CD4-positive, alpha-beta T cell treated with Interleukin-4 for 4 hours (primary cell): ENCODE measurements at places on chromosomes 16 and 17.

GRCh38 chr17:6257336-6257735 lies 177.6 kb downstream of the AIPL1 start:
- DNase-seq = no peak

DNA sequence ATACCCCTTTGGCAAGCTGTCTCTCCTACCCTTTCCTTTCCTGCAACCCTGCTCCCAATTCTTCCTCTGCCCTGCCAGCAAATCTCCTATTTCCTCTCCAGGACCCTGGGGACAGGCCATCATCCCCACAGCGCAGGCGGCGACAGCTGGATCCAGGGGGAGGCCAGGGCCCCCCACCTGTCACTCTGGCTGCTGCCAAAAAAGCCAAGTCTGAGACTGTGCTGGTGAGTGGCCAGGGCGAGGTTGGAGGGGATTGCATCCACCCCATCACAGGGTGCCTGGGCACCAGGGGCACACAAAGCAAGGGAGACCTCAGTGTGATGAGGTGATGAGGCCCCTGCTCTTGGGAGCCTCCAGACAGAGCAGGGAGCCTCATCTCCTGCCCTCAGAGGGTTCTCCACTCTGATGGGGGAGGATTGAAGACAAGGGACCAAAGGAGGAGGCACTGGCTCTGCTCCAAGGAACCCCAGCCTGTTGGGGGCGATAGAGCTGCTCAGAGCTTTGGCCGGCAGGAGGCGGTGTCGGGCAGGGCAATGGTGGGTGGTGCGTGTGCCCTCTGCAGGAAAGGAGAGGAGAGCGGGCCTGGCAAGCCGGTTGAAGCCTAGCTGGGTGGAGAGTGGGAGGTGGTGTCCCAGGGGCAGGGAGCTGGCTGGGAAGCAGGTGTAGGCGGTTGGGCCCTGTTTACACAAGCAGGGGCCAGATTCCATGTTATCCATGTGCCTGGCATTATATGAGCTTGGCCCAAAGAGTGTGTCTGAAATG lies 15.6 kb upstream of the PDK2 start:
- DNase-seq = peak; percentile 13

DNA sequence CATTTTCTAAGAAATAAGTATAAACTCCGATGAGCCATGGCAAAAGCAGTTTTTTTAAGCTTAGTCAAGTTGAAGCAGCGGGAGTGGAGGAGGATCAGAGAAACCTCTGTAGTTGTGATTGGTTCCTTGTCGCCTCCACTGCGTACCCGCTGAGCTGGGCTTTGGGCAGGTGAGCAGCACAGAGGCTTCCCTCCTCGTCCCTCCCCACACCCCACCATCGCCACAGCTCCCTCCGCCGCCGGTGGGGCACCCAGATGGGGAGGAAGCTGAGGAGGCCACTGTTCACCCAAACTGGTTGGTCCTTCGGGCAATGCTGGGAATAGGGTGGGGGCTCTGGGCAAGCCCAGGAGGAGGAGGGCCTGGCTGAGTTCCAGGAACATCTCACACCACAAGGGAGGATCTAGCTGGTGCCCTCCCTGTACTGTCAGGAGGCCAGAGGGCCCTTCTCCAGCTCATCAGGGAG lies 5.2 kb upstream of the MRPL38 start:
- no peak for DNase-seq

DNA sequence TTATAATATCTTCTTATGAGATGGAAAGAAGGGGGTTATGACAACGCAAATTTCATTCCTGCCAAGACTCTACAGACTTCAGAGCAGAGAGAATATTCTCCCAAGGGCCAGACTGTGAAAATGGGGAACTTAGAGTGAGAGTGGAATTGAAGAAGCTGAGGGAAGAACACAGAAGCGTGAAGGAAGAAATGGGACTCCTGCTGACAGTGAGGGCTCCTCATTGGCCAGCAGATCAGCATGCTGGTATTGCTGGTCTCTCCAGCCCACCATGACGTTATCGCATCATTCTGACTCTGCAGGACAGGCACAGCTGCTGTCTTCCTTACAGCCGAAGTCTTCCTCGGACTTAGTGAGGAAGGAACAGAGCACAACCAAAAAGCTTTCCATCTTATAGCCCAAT lies 24.3 kb downstream of the CCL4 start:
- no peak for DNase-seq

DNA sequence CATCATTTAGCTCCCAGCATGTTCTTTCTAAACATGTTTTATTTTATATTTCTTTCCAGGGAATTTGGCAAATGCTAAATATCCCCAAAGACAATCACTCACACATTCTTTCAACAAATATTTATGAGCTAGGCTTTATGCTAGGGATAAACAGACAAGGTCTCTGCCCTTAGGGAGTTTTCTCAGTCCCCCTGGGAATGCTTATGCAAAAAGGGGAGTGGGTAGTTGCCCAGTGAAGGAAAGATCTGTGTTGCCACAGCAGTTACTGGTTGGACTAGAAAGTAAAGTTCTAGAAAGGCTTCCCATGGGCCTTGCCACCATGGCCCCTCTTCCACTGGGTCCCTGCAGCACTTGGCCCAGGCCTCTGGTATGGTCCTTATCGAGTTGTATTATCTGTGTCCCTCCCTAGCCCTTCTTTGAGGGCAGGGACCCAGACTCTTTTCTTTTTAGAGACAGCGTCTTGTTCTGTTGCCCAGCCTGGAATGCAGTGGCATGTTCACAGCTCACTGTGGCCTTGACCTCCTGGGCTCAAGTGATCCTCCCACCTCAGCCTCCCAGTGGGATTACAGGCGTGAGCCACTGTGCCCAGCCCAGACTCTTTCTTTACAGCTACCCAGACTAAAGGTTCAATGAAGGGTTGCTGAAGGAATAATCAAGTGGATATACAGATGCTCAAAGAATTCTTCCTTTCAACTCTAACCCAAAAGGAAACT lies 78.0 kb downstream of the YPEL2 start:
- no peak for DNase-seq

GRCh38 chr16:81461766-81462165 lies 17.2 kb downstream of the CMIP start:
- no peak for DNase-seq

- DNase-seq = no peak
Observed at GRCh38 chr16:54431997-54432896, 145.7 kb upstream of the IRX3 start.

- no peak for DNase-seq
Observed at GRCh38 chr16:50719401-50720337, 22.2 kb upstream of the CYLD start.

GRCh38 chr16:87560428-87561199 lies 41.7 kb upstream of the JPH3 start:
- no peak for DNase-seq

DNA sequence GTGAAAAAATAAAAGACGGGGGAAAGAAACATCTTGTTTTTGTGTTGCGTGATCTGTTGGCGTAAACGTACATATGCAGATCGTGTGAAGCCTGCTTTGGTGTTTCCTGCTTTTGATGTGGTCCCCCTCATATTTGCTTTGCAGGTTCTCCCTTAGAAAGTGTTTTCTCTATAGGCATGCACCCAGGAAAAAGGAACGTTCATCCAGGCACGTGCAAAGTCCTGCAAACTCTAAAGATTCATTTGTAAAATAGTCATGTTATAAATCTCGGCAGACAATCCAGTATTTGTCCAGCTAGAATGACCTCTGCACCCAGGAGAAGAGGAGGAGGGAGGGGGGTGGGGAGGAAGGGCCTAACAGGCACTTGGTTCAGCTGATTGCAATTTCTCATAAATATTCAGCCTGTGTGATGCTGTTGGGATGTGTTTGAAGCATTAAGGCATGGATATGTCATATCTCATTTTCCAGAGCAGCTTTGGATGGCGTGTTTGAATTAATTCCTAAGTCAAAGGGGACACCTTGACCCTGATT lies 40.3 kb upstream of the DDX52 start:
- DNase-seq = no peak

- no peak for DNase-seq
Observed at GRCh38 chr17:40378966-40379365, 14.4 kb upstream of the GJD3 start.

DNA sequence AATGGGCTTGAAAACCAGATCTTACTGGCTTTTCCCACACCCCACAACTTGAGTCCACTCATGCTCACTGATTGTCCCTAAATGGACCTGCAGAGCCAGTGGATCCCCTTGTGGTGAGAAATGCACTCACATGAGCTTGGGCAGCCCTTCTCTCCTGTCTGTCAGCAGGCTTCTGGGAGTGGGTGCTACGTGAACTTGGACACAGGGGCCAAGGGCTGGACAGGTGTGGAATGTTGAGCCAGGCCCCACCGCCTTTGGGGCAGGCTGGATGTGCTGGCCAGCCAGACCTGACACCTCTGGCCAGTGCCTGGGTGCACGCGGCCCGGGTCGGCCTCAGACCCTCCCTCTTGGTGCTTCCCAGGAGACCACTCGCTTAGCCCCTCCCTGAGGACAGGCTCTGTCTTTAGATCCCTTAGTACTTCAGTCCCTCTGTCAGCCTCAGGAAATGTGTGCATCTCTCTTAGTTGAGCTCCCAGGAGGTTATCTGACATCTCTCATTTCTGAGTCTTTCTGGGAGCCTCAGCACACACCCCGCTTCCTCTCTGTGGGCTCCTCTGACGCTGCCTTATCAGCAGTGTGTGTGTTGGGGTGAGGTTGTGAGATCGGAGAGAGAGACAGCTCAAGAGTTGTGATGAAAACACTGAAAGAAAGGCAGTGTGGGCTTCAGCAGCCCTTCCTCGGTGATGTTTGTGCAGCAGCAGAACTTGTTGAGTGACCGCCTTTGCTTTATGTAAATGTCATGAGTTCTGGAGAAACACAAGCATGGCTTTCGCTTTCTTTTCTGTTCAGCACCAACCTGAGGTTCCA lies 117.0 kb downstream of the RAB11FIP4 start:
- peak; percentile 93 for DNase-seq

GRCh38 chr17:69485901-69486643 lies 71.6 kb downstream of the MAP2K6 start:
- DNase-seq = no peak

GRCh38 chr16:89363621-89364393 lies 126.6 kb downstream of the ANKRD11 start:
- peak; percentile 65 for DNase-seq

DNA sequence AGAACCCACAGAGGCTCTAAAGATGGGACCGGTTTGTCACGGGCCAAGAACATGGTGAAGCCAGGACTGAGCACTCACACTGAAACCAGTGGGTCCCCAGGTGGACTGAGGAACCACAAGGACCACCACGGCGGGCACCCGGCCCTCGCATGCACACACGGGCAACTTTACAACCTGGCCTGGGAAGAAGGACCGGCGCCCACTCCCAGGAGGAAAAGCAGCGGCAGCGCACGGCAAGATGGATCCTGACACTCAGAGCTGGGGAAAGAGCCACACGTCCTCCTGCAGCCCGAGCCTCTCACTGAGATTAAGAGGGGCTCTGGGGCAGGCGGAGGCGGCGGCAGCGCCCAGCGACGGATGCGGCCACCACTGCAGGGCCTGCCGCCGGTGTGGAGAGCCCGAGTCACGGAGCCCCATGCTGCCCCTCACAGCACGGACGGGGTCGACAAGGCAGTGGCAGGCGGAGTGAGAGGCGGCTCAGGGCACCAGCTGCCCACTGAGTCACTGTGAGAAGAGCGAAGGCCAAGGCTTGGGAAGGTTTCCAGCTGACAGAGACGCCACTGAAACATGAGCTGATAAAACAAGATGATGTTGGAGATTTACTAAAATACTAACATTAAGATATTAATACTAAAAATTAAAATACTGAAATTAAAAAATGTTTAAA lies 118.3 kb downstream of the ANKRD11 start:
- DNase-seq = no peak

DNA sequence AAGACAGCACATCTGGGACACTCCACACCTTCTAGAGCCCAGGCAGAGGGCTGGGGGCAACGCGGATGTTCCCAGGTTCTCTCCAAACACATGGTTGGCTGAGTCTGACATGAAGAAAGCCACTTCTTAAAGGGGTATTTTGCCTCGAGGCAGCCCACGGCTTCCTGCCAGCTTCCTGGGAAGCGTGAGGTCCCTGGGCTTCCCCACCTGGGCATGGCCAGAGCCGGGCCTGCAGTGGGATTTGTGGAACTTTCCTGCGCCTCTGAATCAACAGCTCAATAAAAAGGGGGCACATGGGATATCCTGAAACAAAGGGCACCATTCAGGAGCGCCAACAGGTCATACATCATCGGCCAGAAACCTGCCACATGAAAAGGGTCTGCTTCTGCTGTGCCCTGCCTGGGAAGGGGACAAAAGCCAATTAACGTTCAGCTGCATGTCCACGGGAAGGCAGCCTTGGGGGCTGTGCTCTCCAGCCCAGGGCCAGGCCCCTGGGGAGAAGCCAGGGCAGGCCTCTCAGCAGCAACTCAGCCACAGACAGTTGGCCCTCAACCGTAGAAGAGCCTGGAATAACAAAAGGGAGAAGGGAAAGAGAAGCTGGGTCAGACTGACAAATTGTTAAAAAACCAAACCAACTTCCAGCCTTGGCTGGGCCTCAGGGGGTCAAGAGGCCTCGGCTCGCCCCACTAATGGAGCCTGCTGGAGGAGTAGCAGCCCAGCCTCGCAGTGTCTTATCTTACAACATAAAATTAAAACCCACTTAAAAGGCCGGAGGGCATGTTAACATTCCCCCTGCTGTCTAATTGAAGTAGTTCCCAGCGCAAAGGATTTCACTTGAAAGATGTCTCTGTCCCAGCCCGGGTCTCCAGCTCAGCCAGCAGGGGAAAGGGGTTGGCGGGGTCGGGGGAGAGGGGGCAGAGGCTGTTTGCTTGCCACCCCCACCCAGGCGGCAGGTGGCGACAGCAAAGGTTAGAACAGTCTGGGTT lies 34.2 kb downstream of the TBX4 start:
- DNase-seq = no peak

- DNase-seq = no peak
Observed at GRCh38 chr16:6510261-6510660, 822.4 kb upstream of the RBFOX1 start.

DNA sequence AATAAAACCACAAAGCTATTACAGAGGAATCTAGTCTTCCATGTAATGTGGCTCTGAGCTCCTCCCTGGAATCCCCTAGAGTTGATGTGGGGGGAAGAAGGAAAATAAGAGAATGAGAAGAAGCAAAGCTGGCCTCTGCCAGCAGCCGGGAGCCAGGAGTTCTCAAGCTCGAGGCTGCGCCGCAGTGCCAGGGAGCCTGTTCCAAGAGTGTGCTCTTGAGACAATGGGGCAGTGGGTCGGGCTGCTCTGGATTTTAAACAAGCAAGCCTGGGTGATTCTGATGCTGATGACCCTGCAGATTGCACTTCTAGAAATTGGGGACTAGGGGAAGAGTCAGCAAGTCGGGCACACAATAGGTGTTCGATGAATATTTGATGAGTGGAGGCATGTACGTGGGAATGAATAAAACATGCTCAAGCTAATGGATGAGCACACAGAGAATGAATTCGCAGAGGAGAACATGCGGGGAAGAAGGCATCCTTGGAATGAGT lies 119.9 kb downstream of the CMIP start:
- DNase-seq = no peak

GRCh38 chr16:64469906-64470702 lies 651.8 kb downstream of the CDH11 start:
- DNase-seq = no peak

GRCh38 chr17:393806-394717 lies 41.5 kb upstream of the RPH3AL start:
- DNase-seq = no peak

DNA sequence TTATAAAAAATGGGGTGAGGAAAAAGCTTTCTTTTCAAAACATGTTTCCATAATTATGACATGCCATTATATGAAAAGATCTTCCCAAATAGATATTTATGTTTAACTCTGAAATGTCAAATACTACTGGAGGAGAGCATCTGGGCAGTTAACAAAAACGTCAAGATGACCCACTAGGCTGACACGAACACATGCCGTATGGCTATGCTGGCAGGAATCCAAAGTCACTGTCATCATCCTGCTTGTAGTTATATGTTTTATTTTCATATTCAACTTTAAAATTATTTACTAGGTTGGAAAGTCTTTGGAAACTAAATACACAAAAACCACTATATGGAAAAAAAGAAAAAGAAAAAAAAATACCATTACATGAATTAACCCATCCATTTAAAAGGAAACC lies 27.3 kb downstream of the ANKFY1 start:
- DNase-seq = no peak
